ENCODE measurements at places on chromosomes 13 and 19.

- no peak for DNase-seq
Observed at GRCh38 chr13:78595495-78596398, 7.6 kb downstream of the POU4F1 start.

DNA sequence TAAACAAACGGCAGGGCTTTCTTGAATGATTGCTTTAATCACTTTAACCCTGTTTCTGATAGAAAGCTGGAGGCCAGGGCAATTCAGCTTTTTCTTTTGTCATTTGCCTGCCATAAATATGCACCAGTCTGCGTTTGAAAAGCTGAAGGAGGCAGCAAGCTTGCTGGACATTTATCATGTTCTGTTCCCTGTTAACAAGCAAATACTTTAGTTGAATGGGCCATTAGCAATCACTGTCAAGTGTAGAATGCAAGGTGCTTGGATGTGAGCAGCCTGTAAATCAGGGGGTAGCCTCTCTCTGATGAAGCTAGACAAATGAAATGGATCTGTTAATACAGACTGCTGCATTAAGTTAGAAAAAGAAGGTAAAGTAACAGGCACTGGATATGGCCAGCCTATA is 7.6 kb downstream of the EFNB2 start:
- DNase-seq: no peak

DNA sequence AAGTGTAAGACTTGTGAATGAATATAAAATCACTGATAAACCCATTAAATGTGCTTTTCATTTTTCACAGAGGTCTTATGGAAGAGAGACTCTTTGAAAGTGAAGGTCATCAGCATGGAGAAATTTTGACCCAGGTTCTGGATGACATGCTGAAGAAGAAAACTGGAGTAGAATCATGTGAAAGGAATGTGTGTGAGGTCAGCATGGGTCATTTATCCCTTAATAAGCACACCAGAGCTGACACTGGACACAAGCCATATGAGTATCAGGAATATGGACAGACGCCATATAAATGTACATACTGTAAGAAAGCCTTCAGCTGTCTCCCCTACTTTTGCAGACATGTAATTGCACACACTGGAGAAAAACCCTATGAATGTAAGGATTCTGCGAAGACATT is 29.0 kb downstream of the ZNF20 start:
- no peak for DNase-seq

- DNase-seq: peak; percentile 43
Observed at GRCh38 chr13:51644654-51645053, 60.4 kb downstream of the WDFY2 start.

DNA sequence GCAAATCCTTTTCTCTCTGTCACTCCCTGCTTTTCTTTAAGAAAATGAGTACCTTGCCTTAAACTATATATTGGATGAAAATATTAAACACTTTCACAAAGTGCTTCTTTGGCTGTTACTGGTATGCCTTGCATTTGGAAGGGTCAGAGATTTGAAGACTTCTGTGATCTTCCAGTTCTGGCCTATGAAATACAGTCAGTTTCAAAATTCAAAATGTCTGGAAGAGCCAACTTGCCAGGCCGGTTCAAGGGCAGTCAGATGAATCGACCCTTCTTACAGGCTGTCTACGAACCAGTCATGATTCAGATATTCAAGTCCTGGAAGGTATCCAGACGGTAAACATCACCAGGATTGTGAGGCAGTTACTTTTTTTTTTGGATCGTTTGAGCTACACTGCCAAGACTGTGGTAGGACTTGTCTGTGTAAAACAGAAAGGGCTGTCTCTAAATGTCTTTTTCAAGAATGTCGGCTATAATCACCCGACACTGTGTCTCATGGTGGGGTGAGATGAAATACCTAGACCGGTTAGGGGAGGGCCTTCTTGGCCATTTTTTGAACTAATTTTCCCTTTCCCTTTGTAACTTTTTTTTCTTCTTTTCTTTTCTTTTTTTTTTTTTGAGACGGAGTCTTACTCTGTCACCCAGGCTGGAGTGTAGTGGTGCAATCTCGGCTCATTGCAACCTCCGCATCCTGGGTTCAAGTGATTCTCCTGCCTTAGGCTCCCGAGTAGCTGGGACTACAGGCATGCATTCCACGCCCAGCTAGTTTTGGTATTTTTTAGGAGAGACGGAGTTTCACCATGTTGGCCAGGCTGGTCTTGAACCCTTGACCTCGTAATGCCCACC is 11.2 kb downstream of the ACTN4 start:
- peak; percentile 77 for DNase-seq

GRCh38 chr19:41352609-41353465 is 885 bp downstream of the TGFB1 start:
- peak; percentile 43 for DNase-seq

GRCh38 chr13:25860862-25861261 is 191.0 kb downstream of the SHISA2 start:
- no peak for DNase-seq

- DNase-seq: no peak
Observed at GRCh38 chr19:15812060-15812722, 3.3 kb downstream of the OR10H1 start.

- DNase-seq: peak; percentile 48
Observed at GRCh38 chr13:26476111-26476781, 81.2 kb upstream of the WASF3 start.

GRCh38 chr19:30785458-30786137 is 413.4 kb downstream of the ZNF536 start:
- DNase-seq: no peak

- no peak for DNase-seq
Observed at GRCh38 chr13:110294146-110294545, 12.8 kb downstream of the COL4A1 start.

DNA sequence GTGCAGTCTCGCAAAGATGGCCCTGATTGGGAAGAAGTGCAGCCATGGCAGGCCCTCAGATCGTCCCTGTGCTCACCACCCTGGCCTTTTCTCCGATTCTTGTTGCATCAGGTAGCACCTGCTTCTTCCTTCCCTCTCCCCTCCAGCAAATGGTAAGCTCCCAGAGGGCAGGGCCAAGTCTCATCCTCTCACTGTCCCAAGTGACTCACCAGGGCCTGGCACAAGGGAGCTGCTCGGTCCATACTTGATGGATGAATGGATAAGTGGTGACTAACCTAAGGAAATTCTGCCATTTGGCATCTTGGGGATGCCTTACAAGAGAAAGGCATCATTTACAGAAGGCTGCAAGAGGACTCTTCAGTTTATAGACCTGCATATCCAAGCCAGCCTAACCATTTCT is 84.9 kb downstream of the ZIC5 start:
- no peak for DNase-seq

- DNase-seq: no peak
Observed at GRCh38 chr13:73722120-73722519, 412.1 kb downstream of the KLF12 start.

DNA sequence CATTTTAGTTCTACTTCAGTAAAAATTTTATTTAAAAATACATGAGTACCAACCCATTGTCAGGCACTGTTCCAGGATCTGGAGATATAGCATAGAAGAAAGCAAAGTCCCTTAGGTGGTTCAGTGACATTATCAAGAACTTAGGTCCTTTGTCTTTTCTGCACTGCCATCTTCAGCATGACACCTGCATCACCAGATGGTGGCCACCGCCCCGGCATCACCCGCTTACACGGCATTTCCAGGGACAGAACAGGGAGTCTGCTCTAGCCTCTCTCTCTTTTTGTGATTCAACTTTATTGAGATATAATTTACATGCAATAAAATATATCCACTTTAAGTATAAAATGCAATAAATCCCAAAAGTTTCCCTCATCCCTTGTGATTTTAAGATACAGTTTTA is 23.5 kb downstream of the DYRK1B start:
- DNase-seq: no peak

DNA sequence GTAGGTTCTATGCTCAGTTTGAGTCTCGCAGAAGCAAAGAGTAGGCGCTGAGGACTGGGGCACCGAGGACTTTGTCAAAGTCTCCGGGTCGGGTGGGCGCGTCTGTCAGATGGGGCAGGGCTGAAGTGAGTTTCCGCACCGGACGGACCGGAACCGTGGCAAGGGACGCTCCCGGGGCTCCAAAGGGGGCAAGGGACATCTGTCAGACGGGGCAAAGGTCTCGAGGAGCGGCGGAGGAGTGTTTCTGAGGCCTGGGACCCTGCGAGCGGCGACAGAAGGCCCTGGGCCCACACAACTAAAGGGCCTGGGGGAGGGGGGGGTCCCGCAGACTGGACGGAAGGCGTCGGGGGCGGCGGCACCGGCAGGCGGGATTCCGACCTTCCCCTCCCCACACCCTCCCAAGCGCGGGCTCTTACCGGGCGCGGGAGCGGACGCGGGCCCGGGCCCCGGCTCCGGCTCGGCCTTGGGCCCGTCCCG is 13.3 kb upstream of the AKAP8L start:
- no peak for DNase-seq

DNA sequence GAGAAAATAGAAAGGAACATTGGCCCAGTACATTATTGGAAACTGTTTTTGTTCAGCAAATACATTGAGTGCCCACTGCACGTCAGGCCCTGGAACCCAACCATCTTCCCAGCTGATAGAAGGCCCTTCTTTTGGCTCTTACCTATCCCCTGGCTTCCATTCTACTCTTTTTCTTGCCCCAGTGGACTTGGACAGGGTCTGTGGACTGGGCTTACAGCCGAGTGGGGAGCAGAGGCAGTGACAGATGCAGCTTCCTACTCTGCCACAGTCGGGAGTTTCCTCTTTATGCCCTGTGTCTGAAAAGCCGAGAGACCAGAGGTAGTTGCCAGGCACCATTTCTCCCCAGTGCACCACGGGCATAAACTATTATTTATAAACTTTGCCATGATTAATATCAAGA is 70.4 kb downstream of the ARHGAP35 start:
- DNase-seq: no peak

DNA sequence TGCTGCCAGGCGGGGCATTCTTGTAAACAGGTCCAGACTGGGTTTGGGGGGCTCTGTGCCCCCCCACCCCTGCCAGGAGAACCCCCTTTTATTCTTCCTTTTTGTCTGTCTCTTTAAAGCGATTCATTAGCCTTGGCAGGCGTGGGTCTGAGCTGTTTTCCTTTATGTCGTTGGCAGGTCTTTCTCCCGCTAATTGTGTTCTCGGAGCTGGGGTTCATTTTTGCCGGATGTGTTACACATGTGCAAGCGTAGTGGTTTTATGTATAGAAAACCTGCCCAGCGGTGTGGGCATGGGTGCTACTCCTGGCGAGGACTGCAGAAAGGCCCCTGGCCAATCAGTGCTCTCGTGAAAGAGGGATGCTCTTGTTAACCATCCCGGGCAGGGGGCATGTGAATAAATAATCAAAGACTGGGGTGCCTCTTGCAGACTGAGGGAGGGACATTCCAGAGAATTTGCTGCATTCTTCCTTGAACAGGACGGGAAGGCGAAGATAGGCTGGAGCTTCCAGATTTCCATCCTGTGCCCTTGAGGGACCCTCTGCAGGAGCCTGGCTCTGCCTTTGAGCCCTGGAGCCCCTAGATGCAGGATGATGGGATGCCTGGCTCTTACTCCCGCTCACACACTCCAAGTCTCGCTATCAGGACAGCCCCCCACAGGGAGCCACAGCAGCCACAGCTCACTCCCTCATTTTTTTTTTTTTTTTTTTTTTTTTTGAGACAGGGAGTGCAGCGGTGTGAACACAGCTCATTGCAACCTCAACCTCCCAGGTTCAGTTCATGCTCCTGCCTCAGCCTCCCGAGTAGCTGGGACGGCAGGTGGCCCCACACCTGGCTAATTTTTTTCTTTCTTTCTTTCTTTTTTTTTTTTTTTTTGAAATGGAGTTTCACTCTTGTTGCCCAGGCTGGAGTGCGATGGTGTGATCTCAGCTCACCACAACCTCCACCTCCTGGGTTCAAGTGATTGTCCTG is 14.1 kb downstream of the CARM1 start:
- no peak for DNase-seq

- no peak for DNase-seq
Observed at GRCh38 chr13:96821381-96821780, 172.9 kb downstream of the OXGR1 start.

- no peak for DNase-seq
Observed at GRCh38 chr19:10184636-10185035, 10.1 kb downstream of the DNMT1 start.

GRCh38 chr13:29605860-29606526 is 10.5 kb upstream of the SLC7A1 start:
- no peak for DNase-seq

GRCh38 chr13:107993239-107993949 is 221.9 kb downstream of the LIG4 start:
- DNase-seq: no peak

DNA sequence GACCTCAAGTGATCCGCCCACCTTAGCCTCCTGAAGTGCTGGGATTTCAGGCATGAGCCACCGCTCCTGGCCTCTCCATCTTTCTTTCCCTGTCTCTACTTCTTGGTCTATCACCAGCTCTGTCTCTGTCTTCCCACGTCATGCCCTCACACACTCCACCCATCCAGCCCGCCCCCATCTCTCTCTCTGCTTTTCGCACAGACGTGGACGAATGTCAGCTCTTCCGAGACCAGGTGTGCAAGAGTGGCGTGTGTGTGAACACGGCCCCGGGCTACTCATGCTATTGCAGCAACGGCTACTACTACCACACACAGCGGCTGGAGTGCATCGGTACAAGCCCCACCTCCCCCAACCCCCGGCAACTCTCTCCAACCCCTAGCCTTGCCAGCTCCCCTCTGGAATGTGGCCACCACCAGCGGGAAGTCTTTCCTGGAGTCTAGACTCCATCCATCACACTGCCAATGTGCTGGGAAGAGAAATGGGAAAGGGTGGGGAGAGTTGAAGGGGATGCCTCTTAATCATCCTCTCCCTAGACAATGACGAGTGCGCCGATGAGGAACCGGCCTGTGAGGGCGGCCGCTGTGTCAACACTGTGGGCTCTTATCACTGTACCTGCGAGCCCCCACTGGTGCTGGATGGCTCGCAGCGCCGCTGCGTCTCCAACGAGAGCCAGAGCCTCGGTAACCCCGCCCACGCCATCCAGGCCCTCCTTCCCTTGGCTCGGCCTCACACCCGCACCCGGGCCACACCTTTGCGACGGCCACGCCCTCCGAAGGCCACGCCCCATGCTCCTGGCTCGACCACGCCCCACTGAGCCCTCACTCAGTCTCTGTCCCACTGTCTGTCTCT is 22.5 kb downstream of the LTBP4 start:
- DNase-seq: no peak

DNA sequence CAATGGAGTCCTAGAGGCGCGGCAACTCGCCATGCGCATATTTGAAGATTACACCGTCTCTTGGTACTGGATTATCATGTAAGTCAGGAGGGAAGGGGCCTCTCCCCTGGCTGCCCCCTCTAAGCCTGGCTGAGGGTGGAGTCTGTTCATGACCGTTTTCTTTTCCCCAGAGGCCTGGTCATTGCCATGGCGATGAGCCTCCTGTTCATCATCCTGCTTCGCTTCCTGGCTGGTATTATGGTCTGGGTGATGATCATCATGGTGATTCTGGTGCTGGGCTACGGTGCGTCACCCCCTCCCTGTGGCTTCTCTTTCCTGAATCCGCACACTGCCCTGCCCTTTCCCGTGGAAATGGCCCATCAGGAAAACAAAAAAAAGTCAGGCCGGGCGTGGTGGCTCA is 6.5 kb downstream of the SLC44A2 start:
- DNase-seq: no peak

All from thyroid gland (tissue), 4 donors.